ENCODE measurements at places on chromosomes 5 and 9.

DNA sequence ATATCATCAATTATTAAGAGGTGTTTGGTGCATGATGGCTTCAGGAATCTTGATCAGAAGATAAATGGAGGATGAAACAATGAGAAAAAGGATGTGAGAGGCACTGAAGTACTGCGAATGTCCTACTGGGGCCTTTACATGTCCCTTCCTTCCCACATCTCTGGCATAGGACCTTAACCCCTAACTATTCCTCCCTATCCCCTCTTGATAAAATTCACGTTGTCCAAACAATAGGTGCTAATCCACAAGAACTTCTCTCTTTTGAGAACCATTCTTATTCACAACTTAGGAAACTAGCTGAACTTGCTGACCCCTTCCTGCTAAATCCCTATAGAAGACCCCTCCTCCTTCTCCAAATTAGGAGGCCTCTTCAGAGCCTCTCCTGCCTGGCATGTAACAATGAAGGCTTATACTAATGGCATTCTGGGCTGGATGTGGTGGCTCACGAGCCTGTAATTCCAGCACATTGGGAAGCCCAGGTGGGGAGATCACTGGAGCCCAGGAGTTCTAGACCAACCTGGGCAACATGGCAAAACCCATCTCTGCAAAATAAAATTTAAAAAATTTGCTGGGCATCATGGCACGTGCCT, 276.5 kb upstream of the SMARCA2 start:
- no peak for DNase-seq

GRCh38 chr9:88986776-88987175, 4.5 kb upstream of the S1PR3 start:
- no peak for DNase-seq

DNA sequence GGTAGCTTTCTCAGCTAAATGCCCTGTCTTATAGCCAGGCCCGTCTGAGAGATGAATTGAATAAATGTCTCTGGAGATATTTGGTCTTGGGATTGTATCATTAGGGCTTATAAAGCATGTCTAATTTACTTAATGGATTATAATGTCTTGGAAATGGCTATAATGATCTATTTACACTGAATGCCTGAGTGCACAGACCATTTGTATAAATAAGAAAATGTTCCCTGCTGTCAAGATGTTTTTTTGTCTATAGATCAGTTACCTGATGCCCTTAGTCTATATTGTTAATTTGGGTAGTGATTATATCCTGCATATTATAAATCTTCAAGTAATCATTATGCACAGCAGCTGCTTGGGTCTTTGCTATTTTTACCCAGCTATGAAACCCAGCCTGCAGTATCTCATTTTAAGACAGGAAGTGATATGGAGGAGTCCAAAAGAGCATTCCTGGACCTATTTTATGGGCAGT, 112.9 kb upstream of the ACTBL2 start:
- DNase-seq, result no peak

DNA sequence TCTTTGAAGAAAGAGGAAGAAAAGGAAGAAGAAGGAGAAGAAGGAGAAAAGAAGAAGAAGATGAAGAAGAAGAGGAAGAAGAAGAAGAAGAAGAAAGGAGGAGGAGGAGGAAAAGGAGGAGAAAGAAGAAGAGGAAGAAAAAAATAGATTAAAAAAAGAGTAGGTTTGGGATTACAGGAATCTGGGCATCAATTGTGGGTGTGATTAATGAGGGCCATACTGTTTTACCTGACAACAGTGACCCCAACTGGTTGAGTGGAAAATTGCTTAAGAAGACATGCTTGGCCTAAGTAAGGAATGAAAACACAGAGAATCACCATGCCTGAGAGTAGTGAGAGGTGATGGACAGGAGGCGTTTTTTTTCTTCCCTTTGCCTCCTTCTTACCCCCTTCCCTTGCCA, 114.6 kb downstream of the FAM170A start:
- peak; percentile 51 for DNase-seq

GRCh38 chr9:112174965-112175795, at the start of gene SUSD1:
Gene SUSD1, minus strand, starts transcription at chr9:112175297. Its CDS starts 62 bp downstream, at chr9:112175235.
- peak; percentile 30 for DNase-seq

DNA sequence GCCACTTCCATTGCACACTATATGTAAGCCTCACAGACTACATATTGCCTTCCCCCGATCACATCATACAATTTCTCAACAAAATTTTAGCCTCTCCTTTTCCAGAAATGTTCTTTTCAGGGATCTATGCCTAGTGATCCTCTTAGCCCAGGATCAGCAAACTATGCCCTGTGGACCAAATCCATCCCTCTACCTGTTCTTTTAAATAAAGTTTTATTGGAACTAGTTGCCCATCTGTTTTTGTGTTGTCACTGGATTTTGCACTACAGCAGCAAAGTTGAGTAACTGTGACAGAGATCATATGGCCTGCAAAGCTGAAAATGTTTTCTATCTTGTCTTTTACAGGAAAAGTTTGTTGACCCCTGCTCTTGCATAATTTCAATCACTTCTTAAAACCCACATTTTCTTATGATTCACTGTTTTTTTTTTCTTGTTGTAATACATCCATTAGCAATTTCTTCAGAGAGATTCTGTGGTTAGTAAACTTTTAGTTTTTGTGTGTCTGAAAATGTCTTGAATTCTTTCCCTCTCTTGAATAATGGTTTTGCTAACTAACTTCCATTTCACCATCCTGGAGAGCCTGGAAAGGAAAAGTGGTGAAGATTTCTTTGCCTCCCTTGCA, 7.1 kb downstream of the TXNDC8 start:
- no peak for DNase-seq

DNA sequence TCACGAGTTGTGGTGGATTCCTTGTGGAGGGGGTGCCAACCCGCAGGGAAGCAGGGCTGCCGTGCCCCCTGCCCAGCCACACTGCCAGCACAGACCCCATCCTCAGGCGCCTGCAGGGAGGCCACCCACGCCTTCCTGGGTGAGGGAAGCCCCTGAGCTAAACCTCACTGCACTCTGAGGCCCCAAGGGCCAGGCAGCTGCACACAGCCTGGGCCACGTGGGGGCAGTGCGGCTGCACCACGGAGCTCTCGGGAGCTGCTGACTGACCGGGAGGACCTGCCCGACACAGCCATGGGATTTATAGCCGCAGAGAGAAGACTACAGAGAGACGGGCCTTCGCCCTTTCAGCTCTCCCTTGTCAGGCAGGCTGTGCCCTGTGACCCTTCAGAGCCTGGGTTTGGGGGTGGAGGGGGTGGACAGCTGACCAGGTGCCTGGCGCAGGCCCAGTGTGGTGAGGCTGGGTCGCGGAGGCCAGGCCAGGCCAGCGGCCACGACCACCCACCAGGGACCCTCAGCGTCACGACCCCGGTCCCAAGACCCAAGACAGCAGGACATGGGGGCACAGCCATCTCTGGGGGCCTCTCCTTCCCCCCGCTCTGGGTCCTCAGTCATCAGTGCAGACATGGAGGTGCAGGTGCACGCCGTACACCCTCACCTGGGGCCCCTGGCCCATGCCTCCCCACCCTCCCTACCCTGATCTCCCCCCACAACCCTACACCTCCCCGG, 4.3 kb upstream of the AHRR start:
- peak; percentile 79 for DNase-seq

DNA sequence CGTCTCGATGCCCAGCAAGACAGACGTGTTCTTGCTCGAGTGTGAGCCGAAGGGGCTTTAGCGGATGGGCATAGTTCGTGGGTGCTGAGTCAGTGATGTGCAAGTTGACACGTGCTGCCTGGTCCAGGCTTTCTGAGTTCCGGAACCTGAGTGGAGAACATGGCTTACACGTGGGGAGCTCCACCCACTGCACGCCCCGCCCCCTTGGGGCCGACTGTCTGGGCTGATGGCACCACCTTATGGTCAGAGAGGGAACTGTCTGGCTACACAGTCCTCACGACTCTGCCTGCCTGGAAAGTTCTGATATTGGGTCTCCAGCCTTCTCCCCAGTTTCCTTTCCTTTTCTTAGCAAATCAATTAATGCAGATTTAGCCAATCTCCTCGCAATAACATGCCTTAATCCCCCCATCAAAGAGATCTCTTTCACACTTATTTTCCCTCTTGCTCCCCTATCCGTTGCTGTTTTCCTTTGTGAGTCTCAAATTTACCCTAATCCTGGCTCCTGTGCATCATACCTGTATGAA, 3.8 kb upstream of the STC2 start:
- peak; percentile 86 for DNase-seq

DNA sequence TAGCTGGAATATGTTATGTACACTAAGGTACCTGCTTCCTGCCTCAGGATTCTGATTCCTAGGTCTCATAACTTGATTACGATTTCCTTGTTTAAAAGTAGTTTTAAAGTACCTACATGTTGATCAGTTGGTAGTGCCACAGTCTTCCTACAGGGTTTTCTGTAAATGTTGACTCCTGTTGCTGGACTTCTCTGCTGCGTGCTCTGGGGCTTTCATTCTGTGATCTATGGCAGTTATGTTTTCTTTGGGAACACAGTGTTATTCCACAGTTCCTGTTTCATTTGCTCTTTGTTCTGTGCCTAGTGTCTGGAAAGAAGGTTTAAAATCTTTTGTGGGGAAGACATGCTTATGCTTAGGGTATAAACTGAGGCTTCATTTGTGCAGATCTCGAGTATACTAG, 343.5 kb downstream of the PLK2 start:
- DNase-seq, result no peak

GRCh38 chr5:4576161-4576748, 563.9 kb upstream of the ADAMTS16 start:
- no peak for DNase-seq

DNA sequence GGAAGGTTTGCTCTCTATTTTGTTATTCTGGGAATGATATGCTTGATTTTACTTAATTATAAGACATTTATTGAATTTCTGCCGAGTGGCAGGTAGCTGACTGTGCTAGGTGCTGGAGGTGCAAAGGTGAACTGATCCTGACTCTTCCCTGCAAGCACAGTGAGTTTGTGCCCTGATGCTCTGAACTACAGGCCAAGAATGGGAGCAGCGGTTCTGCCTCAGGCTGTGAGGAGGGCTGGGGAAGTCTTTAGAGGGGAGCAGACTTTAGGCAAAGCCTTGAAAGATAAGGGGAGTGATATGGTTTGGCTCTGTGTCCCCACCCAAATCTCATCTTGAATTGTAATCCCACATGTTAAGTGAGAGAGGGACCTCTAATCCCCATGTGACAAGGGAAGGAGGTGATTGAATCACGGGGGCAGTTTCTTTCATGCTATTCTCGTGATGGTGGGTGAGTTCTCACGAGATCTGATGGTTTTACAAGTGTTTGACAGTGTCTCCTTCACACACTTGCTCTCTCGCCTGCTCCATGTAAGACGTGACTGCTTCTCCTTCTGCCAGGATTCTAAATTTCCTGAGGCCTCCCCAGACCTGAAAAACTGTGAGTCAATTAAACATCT, 73.1 kb downstream of the NDFIP1 start:
- no peak for DNase-seq

GRCh38 chr9:19490828-19491227, 82.0 kb downstream of the ACER2 start:
- no peak for DNase-seq

DNA sequence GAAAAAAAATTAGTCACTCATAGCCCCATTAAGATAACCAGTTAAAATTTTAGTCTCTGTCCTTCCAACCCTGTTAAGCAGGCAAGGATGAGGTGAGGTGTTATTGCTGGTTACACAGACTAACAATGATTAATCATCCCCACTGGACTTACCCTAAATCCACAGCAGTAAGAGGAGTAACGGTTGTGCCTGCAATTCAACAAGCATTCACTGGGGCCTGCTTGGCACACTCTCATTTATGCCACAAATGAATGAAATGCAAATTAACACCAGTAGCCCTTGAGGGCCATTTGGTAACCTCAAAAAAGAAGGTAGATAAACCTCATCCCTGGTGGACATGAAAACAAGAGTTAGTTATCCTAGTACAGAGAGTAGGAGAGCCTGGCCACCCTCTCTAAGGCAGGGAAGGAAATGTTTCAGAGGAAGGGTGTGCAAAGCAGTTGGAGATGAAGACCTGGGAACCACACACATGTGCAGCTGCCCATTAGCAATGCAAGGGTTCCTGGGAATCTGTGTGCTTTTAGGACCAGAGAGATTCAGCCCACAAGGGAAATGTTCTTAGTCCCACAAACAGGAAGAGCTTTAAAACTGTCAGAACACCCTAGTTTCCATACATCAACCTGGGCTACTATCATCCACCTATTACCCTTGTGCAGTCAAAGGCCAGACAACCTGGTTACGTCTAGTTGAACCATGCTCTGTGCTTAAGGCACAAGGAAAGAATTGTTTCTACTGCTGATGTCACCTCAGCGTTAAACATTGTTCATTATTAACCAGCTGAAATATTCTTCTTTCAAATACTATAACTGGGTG, 7.7 kb downstream of the LHFPL2 start:
- DNase-seq, result no peak

DNA sequence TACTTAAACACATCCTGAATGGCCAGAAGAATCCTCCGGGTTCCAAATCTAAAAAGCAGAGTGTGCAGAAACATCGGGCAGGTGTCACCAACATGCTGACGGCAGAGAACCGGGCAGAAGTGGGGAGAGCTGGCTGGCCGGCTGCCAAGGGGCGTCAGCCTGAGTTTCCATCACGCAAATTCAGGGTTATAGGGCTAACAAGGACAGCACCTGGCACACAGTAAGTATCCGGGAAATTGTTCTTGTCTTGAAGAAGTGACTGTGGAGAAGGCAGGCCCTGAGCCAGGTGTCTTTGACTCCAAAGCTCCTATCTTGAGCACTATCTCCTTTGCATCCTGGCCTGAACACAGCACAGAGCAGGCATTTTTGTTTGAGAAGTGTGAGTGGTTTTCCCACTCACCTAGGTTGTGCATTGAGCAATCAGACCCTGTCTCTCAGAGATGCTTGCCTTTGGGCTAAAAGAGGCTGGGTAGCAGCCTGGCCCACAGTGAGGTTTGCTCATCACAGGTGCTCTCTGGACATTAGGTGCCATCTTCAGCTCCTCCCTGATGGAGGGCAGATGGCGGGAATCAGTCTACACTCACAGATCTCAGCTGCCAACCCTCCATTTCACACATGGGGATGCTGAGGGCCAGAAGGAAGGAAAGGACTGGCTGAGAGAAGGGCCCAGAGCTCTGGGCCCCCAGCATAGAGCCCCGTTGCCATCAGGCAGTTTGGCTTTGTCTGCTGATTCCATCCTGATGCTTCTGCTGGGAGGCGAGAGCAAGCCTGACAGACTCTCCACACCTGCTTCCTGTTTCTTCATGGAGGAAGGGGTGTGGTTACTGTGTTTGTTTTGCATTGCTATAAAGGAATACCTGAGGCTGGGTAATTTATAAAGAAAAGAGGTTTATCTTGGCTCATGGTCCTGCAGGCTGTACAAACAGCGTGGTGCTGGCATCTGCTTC, 52.8 kb downstream of the WHRN start:
- no peak for DNase-seq

- no peak for DNase-seq
Measured at GRCh38 chr5:14572836-14573235, 8.8 kb upstream of the OTULINL start.

DNA sequence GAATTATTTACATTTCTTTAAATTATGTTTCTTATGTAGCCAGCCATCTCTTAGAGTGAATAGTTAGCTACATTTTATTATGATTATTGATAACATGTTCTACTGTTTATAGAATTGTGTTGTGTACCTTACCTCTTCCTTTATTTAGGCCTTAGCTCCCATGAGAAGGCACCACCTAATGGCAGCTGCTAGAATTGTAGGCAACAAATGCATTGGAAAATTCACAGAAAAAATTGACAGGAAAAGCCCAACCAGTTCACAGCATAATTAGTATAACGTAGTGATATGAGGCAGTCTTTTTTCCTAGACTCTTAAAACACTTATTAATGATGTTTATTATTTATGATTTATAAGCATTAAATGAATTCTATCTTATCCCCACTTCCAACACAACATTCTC, 175.8 kb downstream of the WDR70 start:
- no peak for DNase-seq

- peak; percentile 81 for DNase-seq
Measured at GRCh38 chr9:127919253-127919815, 2.5 kb upstream of the ST6GALNAC4 start.
